Stimulated activated CD8-positive, alpha-beta memory T cell treated with anti-CD3 and anti-CD28 coated beads, Interleukin-2, amount 100 ng/mL, for 48 hours (primary cell): ENCODE measurements at places on chromosomes 6 and 20.

- DNase-seq: no peak
Observed at GRCh38 chr20:9354579-9354978, 159.8 kb upstream of the LAMP5 start.

DNA sequence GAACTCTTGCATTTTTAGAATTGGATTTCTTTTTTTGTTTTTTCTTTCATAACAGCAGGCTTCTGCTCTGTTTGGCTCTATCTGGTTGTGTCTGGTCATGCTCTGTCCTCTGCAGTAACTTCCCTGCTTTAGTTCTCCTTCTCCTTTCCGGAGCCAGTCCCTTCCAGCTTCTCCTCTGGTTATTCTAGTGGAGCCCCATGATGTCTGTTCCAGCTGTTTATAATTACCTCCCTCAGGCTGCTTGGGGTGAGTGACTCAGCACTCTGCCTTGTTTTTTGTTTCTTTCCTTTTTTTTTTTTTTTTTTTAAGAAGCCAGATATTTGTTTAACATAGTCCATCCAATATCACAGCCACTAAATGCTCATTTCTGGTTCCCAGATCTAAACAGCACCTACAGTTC is 409.6 kb downstream of the MAFB start:
- no peak for DNase-seq

- DNase-seq: no peak
Observed at GRCh38 chr20:17579369-17580039, 9.6 kb downstream of the DSTN start.

- DNase-seq: no peak
Observed at GRCh38 chr20:1809131-1809572, 86.1 kb upstream of the SIRPA start.

GRCh38 chr20:43460830-43461200 is 3.1 kb downstream of the SRSF6 start:
- no peak for DNase-seq

DNA sequence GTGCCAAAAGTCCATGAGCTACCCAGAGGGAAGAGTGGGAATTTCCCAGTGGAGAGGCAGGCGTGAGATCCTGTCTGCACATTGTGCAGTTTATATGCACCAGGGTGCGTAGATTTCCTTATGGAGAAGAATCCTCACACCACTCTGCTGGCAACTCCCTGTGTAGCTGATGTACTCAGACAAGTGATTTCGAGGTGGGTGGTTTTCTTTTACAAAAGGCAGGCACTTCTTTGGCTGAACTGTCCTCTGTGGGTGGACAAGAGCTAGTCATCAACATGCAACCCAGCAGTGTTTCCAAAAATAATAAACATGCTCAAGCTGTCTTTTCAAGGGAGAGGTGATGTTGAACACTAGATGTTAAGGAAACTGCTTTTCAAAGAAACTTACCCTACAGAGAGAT is 121.7 kb upstream of the NXT1 start:
- DNase-seq: no peak

DNA sequence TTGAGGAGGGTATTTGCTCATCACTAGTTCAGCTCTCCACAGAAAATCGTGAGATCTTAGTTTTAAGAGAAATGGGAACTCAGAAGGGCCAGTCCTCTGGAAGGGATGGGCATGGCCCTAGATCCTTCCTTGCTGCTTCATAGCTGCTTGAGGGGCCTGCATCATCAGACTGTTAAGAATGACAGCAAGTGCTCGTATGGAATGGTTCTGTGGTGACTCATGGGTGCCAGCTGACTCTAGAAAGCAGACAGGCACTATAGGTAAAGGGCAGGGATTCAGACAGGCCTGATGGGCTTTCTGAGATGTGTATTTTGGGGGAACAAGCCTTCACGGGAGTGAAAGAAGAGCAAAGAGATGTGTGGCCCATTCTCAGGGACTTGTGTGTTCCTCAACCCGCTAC is 90.8 kb downstream of the MYLK4 start:
- DNase-seq: no peak

GRCh38 chr6:4803343-4803744 is 27.1 kb downstream of the CDYL start:
- no peak for DNase-seq

- DNase-seq: no peak
Observed at GRCh38 chr6:122026582-122027369, 372.7 kb upstream of the HSF2 start.

GRCh38 chr6:148771896-148772554 is 25.2 kb downstream of the UST start:
- no peak for DNase-seq

GRCh38 chr6:26659042-26659999 is at the start of gene ZNF322:
Gene ZNF322, minus strand, starts transcription at chr6:26659746. Its CDS starts 21,193 bp downstream, at chr6:26638553.
- DNase-seq: peak; percentile 88

GRCh38 chr6:158630938-158631616 is 13.5 kb downstream of the DYNLT1 start:
- DNase-seq: no peak

DNA sequence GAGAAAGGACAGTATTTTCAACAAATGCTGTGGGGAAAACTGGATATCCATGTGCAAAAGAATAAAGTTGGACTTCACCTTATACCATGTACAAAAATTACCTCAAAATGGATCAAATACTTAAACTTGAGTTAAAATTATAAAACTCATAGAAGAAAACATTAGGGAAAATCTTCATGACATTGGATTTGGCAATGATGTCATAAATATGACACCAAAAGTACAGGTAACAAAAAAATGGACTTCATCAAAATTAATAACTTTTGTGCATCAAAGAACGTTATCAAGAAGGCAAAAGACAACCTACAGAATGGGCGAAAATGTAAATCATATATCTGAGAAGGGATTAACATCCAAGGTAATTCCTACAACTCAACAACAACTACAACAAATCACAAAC is 355.3 kb upstream of the SOX4 start:
- DNase-seq: no peak

GRCh38 chr6:33168284-33168601 is 24.0 kb downstream of the COL11A2 start:
- no peak for DNase-seq

- no peak for DNase-seq
Observed at GRCh38 chr6:35388772-35389352, 46.5 kb downstream of the PPARD start.

DNA sequence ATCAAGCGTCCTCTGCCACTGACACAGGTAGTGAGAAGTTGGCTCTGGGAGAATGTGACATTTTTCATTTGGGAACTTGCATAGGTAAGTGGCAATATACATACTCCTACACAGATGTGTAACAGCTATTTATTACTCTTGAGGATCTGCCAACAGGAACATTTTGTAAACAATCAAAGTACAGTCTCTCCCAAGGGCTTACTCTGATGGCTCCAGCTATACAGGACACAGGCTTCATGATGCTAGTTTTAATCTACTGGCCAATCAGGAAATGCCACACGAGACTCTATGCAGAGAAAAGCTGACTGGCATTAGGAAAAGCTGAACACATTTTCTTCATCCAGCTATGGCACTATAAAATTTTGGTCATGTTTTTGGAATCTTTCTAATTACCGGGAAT is 57.8 kb downstream of the POPDC3 start:
- no peak for DNase-seq

DNA sequence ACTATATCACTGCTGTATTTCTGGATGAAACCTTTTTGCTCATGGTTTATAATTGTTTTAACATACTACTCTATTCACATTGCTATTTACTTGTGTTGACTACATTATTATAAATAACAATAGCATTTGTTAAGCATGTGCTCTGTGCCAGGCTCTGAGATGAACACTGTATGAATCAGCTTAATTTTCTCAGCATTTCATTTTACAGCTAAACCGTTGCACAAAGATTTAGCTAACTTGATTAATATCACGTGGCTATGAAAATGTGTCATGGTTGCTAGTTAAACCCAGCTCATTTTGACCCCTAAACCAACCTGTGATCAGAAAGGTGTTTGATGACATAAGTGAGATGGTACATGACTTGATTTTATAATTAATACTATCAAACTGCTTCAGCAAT is 77.5 kb downstream of the NCOA7 start:
- no peak for DNase-seq

DNA sequence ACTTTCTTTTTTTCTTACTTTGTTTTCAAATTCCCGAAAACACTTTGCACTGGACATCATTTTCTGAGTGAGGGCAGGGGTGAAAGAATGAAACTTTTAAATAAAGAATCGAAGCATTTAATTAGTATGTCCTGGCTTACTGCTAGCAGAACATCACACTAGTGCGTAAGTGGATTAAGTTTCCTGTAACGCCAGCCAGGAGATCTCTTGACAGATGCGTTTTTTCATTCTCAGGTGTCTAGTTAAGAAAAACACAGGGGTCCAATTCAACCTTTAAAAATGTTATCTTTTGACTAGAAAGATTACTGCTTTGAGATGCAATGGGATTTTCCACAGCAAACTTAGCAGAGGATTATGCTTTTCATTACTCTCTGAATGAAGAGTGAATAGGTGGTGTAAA is 858.8 kb upstream of the EPHA7 start:
- DNase-seq: no peak

- no peak for DNase-seq
Observed at GRCh38 chr6:143969077-143969476, 39.0 kb downstream of the PLAGL1 start.

GRCh38 chr6:3151691-3152090 is 5.7 kb downstream of the TUBB2A start:
- DNase-seq: no peak

- DNase-seq: no peak
Observed at GRCh38 chr6:154754152-154754551, 20.9 kb downstream of the SCAF8 start.

- no peak for DNase-seq
Observed at GRCh38 chr6:73455865-73456629, 4.0 kb upstream of the CGAS start.

- DNase-seq: no peak
Observed at GRCh38 chr6:157045831-157046454, 268.8 kb downstream of the ARID1B start.

- DNase-seq: no peak
Observed at GRCh38 chr6:42194056-42194455, 700 bp downstream of the GUCA1B start.

DNA sequence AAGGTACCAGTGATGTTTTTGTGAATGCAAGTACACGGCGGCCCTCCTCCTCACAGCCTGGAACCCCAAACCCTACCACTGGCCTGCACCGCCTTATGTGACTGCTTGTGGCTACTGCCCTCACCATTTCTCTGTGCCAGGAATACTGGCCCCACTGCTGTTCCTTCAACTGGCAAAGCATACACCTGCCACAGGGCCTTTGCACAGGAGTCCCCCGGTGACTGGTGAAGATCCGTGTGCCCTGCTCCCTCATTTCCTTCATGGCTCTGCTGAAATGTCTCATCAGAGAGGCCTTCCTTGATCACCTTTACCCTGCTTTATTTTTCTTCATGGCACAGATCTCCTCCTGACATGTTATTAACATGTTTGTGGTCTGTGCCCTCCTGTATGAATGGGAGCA is 53.8 kb downstream of the FOXC1 start:
- DNase-seq: no peak

DNA sequence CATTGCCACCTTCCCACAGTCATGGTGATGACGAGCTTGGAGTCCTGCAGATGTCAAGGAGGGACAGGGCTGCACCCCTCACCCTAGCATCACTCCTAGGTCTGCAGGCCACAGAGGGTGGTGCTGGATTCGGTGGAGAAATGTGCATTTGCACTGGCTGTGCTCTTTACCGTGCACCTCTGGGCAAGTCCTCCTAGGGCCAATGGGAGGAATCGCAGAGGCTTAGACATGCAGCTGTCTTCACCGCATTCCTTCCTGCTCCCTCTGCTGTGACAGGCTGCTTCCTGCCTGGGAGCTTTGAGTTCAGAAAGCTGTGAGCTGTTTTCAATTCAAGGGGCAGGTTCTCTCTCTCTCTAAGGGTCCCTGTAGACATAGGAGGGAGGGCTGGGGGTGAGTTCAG is 85.1 kb downstream of the EDN3 start:
- DNase-seq: no peak

- no peak for DNase-seq
Observed at GRCh38 chr6:13284646-13285045, 43.7 kb downstream of the TBC1D7 start.

DNA sequence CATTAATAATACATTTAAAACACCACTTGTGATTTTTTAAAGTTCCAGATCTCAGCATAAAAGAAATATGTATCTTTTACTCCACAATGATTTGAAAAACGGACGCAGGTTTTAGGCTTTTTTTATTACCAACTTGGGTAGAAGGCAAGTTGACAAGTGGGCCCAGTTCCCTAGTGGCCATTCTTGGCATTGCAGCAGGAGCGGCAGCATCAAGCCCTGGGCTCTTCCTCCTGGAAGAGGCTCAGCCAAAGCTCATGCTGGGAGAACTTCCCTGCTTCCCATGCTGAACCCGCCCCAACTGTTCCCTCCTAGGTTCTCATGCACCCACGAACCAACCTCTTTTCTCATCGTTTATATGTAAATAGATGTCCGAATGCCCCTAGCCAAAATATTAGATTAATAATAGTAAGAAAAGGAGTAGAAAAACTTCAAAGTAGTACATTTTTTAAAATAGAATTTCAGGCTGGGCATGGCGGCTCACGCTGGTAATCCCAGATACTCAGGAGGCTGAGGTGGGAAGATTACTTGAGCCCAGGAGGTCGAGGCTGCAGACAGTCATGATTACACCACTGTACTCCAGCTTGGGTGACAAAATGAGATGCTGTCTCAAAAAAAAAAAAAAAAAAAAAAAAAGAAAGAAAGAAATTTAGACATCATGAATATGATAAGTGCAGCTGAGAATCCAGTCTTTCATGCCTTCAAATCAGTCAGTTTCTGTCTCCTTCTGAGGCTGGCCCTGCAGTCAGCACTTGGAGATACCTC is 18.2 kb upstream of the MYB start:
- DNase-seq: peak; percentile 28

GRCh38 chr6:23456396-23456795 is 669.6 kb upstream of the NRSN1 start:
- no peak for DNase-seq

DNA sequence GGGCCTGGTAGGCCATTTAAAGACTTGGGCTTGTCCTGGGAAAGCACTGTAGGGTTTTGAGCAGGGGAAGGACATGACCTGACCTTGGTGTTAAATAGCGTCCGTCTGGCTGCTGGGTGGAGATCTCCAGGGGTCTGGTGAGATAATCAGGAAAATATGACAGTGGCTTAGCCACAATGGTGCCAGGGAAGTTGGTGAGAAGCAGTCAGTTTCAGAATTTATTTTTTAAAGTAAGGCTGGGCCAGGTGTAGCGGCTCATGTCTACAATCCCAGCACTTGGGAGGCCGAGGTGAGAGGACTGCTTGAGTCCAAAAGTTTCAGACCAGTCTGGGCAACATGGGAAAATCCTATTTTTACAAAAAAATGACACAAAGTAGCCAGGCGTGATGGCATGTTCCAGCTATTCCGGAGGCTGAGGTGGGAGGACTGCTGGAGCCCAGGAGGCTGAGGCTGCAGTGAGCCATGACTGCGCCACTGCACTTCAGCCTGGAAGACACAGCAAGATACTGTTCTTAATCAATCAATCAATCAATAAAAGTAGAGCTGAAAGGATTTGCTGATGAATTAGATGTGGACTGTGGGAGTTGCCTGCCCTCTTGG is 41.4 kb downstream of the BCL2L1 start:
- no peak for DNase-seq

DNA sequence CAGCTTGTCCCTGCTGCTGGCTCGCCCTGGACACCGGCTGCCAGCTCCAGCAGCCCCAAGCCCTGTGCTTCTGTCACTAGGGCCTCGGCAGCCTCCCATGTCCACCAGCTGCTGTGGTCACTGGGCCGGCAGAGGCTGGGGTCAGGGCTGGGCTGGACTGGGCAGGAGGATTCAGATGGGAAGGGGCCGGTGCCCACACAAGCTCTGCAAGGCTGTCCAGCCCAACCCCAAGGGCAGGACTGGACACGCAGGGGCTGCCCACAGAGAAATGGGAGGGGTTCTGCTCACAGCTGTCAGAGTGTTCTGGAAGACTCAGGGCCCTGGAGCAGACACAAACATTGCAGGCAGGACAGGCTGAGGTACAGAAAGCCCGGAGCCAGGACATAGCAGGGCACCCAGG is 65.6 kb downstream of the ADNP start:
- no peak for DNase-seq
